ENCODE measurements at places on chromosomes 1 and 21.
A peak's percentile ranks its signal among the peaks of the same experiment; 100 is the strongest.

DNA sequence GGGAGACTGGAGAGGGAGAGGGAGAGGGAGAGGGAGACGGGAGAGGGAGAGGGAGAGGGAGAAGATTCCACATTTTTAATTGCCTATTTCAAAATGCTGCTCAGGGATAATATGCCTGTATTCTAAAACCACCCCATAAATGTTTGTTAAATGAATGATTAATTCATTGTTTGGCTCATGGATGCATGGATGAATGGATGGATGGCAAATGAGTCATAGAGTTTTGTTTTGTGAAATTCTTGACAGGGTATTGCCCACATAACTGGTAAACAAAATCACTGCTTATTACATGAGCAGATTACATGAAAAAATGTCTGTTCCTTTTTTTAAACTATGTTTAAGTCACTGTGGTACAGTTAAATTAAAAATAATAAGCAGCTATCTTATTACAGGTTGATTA is 220.4 kb downstream of the ZP4 start:
- no peak for DNase-seq

DNA sequence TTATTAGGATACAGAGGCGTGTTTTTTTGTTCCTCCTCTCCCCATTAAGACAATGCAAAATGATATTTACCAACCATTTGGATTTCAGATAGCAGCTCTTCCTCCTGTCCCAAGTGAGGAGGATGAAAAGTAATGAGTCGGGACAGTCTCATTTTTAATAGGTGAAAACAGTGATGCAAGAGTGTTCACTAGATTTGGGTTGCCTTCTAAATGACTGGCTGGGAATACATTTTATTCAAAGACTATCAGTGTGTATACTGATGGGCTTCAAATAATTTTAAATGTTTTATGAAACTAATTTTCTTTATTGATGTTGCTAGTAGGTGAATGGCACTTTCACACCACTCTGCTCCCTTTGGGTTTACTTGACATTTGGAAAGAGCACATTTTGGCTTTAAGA is 2.1 kb downstream of the RCOR3 start:
- DNase-seq: no peak

- DNase-seq: no peak
Observed at GRCh38 chr1:69739251-69739605, 171.5 kb downstream of the LRRC7 start.

DNA sequence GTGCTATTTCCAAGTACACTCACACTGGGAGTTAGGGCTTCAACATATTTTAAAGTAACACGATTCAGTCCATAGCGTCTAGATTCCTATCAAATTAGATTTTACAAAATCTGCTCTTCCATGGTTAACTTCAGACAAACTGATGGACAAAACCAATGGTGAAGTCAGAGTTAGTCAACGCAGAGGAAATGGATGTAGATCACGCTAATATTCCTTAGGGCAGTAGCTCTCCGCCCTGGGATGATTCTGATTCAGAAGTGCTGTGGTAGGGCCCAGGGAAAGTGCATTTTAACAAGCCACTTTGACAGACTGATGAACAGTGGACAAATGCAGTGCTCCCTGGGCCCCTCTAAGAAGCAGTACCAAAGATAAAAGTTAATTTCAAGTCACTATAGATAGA is 83.2 kb downstream of the HIVEP3 start:
- no peak for DNase-seq

- DNase-seq: no peak
Observed at GRCh38 chr1:115656461-115657077, 14.8 kb downstream of the VANGL1 start.

- no peak for DNase-seq
Observed at GRCh38 chr1:235244974-235245592, 82.9 kb downstream of the ARID4B start.

GRCh38 chr1:17569200-17570139 is 30.0 kb downstream of the ARHGEF10L start:
- peak; percentile 56 for DNase-seq

GRCh38 chr1:16298653-16299052 is 53.6 kb downstream of the FBXO42 start:
- DNase-seq: no peak

GRCh38 chr1:95119273-95119672 is 2.1 kb downstream of the TLCD4 start:
- no peak for DNase-seq

- DNase-seq: no peak
Observed at GRCh38 chr1:152699746-152700145, 1.6 kb downstream of the LCE2A start.

DNA sequence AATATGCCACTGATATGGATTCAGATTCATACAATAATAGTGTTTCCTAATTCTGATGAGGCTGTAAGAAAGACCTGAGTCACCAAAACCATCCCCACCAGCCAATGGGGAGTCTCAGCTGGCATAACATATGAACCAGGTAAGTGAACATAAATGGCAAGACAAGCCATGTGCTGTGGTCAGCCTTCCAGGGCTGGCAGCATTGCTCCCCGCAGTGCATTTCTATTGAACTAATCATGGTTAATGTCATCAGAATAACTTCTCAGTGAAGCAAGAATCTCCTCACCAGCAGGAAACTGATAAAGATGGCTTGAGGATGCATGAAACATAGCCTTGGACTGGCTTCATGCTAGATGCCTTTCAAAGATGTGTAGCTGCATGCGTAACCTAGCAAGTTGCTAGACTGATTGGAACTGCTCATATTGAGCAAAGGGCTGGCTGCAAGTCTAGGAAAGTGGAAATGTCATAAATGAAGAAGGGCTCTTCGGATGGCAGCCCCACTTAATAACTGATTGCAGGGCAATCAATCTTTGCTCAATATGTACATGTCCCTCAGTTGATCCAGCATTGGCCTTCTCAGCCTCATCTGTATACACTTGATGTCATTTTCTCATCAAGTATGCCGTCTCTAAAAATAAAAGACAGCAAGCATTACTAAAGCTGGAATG is 88.0 kb downstream of the NTNG1 start:
- DNase-seq: no peak
